Stimulated activated CD8-positive, alpha-beta memory T cell treated with anti-CD3 and anti-CD28 coated beads, Interleukin-4, amount 100 ng/mL, for 24 hours (primary cell): ENCODE measurements at places on chromosomes 12 and 14.

DNA sequence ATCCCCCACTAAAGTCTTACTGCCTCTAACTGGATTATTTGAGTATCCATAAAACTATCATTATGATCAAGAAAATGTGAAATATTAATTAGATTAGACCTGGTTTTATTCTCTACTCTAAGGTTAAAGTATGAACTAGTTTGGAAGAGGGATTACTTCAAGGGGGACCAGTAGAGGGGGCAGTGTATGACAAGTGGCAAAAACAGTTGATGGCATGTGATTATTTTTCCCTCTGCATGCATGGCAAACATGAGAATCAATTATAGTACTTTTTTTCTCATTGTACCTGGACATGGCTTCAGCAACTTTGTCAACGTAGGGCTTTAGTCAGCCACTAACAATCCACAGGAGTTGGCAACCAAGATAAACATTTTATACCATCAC, 145.0 kb upstream of the SLC38A2 start:
- DNase-seq: no peak

DNA sequence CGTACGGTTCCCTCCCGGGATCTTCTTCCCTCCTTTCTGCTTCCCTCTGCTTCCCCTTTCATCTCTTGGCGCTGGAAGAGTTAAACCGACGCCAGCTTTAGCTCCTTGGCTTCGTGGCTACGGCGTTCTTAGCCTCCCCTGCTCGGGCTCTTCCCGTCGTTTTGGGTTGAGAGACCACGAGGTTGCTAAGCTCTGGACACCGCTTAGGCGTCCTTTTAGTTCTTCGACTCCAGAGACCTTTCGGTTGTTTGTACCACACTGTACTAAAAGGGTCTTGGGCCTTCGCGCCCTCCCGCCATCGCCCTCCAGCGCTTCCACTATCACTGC, 545 bp downstream of the CPSF2 start:
- no peak for DNase-seq

GRCh38 chr12:41944216-41944615, 200.5 kb downstream of the GXYLT1 start:
- DNase-seq: no peak

GRCh38 chr12:59382282-59383078, 213.3 kb upstream of the SLC16A7 start:
- no peak for DNase-seq

- no peak for DNase-seq
These were observed 7.7 kb downstream of the TNFAIP2 start for GRCh38 chr14:103130965-103131364.

DNA sequence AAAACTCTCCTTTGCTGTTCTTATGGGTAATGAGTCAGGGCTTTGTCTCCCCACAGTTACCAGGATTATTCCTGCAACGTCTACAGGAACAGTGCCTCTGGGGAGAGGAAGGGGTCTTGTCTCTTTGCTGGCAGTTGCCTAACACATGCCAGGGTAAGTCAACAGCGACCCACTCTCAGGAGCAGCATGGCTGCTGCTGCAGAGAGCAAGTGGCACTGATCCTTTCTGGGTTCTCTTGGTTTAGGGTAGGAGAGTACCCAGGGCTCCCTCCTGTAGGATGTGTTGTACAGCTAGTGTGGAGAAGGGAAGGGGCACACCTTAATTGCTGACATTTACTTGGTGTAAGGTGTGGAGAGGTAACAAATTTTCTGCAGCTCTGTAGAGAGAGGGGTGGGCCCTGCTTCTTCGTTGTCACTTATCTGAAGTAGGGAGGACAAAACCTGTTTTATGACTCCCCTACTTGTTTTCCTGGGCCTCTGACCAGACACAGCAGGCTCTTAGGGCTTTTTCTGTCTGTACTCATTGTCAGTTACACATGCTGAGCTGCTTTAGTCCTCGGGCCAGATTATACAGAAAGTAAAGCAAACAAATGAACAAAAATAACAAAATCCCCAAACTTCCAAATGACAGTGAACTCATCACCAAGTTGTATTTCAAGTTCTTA, 168.2 kb downstream of the ACSS3 start:
- no peak for DNase-seq

GRCh38 chr12:124466216-124467128, 100.9 kb downstream of the NCOR2 start:
- peak; percentile 78 for DNase-seq

DNA sequence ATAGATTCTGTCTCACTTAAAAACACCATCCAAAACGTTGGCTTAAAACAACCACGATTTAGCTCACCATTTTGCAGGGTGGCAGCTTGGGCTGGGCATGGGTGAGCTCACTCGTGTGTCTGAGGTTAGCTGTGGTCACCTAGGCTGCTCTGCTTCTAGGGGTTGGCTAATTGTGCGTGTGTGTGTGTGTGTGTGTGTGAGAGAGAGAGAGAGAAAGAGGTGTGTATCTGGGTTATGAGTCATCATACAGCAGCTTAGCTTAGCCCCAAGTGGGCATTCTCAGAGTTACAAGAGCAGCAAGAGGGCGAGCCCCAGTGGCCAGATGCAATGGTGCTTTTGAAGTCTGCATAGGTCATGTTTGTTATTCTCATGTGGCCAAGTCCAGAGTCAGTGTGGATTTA, 6.0 kb downstream of the FBXW8 start:
- peak; percentile 33 for DNase-seq

DNA sequence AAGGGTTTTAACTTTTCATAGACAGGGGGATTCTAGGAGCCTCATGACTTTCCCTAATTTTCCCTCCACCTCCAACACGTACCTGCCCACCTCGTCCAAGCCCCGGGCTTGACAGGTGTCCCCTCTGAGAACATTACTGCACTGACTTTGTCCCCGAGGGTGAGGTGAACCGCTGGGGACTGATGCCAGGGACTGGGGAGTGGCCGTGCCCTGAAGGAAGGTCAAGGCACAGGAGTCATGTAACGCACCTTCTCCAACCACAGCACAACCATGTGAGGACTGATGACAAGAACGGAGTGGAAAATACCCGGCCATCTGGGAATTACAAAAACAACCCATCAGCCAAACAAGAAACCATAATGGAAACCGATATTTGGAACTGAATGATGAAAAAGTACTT, 214.7 kb upstream of the C14orf180 start:
- no peak for DNase-seq

DNA sequence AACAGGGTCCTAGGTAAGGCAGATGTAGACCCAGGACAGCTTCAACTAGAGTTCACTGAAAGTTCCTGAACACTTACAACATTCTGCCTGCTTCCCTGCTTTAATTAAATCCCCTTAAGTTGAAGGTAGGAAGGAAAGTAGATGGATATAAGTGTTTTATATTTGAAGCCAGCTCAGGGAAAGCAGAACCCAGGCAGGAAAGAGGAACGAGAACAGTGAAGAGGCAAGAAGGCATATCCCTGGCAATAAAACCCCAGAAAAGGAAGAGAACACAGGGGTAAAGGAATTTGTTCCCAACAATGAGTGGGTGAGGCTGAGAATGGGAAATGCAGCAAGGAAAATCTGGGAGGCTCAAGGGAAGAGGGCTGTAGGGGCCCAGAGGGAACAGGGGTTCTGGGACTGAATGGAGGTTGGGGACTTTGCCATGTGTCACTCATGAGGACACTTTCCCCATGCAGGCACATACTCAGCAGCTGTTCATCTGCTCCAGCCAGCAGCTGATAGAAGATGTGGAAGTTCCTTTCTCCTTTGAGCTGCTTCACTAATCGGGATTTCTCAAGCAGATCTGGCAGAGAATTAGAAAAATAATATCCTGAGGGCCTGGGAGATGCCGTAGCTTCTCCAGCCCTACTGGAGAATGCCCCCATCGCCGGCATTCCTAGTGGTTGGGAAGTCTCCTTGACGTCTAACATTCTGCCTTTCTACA, 3.7 kb downstream of the MYO1A start:
- DNase-seq: no peak

DNA sequence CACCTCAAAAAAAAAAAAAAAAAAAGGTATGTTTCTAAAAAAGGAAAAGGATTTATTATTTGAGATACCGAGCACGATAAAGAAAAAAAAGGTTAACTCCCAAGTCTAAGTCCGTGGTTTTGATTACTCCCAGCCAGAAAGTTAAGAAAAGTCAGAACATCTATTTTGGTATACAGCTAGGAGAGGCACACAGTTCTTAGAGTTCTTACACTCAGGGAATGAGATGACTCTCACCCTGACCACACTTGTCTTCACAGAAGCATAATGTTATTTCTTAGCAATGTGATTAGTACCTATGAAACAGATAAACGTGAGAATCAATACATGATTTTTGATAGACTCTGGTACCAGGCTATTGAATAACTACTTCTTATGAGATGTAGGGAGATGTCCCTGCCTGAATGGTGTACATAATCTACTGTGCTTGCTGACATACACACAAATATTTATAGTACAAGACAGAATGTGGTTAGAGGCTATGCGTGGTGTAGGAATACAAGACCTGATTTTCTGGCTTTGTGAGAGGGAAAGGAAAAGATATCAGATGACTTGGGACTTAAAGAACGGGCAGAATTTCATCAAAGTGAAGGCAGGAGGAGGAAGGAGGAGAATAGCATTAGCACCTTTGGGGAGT, 31.6 kb downstream of the LIMA1 start:
- no peak for DNase-seq

DNA sequence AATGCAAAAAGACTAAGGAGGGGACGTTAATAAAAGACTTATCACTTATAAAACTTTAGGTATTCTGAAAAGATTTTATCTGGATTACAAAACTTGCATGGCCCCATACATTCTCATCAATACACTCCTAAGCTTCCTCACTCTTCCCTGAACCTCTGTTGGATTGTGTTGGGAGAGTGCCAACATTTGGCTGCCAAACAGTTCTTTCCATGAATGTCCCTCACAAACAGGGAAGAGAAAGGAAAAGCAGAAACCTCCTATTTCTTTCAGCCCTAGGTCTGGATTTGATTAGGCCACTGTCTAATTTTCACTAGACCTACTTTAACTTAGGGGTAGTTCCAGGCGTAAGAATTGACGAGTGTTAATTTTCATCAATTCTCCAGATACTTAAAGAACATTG, 11.7 kb downstream of the PTHLH start:
- DNase-seq: no peak

- no peak for DNase-seq
These were observed 6.5 kb downstream of the NOC4L start for GRCh38 chr12:132150780-132151144.

- DNase-seq: no peak
These were observed 3.4 kb downstream of the SLC6A12 start for GRCh38 chr12:210277-211141.

GRCh38 chr12:105761075-105761474, 377.7 kb downstream of the NUAK1 start:
- no peak for DNase-seq

GRCh38 chr14:34502001-34502400, 37.5 kb downstream of the EAPP start:
- DNase-seq: no peak

DNA sequence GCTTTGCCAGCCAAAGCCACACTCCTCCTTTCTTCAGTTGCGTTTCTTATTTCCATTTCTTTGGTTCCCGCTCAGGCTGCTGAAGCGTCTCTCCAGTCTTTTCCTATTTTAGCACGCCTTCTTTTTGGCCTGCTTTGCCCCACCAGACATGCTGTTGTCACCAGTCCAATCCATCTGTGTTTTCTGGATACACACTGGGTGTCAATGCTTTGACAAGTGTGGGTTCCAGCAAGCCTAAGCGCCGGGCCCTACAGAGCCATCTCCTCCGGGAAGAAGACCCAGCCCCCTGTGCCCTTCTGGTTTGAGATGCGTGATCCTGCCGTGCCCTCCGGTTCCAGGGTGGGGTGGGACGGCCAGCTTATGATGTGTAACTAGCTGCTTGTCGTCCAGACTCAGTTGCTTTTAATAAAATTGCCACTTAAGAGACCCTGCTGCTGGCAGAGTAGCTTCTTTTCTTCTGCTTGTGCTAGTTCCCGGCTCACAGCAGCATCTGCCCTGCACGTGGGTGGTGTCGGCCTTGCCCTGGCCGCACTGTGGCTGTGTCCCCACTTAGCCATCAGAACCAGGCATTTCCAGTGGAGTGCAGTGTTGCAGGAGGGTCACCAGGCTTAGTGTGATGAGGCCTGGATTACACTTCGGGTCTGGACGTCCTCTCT, 29.7 kb downstream of the EML1 start:
- no peak for DNase-seq

GRCh38 chr12:105861227-105861626, 277.5 kb downstream of the NUAK1 start:
- no peak for DNase-seq

- DNase-seq: no peak
These were observed 104.3 kb upstream of the FKBP4 start for GRCh38 chr12:2690348-2691005.

DNA sequence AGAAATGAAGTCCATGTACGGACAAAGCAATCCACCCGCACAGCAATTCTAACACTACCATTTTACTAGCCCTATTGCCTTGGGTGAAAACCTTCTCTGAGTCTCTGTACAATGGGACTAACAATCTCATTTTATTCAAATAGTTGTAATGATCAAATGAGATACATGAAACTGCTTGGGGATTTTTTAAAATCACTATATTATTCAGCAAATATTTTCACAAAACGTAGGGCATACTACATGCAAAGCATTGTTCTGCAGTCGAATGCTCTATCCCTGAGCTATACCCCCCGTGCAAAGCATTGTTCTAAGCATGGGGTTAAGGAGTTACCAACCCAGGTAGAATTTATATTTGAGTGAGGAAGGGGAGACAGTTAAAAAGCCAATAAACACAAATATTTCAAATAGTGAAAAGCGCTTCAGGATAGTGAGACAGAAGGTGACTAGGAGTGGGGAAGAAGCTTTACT, 554 bp upstream of the ATF7 start:
- DNase-seq: no peak

- no peak for DNase-seq
These were observed 87.6 kb upstream of the HIF1A start for GRCh38 chr14:61607570-61608244.

DNA sequence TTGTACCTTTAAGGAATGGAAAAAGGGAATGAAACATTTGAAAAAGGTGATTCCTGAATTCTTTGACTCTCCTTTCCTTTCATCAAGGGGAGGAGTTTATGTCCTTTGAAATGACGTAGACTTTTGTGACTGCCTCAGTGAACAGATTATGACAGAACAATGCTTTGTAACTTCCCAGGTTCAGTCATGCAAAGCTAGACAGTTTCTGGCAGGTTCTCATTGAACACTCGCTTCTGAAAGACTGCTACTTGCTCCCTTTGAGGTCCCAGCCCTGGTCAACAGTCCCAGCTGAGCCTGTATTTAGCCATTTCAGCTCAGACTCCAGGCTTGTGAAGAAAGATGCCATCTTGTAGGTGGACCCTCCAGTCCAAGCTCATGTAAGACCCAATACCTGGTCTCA, 1178.9 kb downstream of the BCL11B start:
- no peak for DNase-seq

GRCh38 chr12:90028635-90029051, 320.0 kb upstream of the ATP2B1 start:
- DNase-seq: no peak

GRCh38 chr12:29067430-29067829, 81.6 kb upstream of the FAR2 start:
- DNase-seq: no peak

DNA sequence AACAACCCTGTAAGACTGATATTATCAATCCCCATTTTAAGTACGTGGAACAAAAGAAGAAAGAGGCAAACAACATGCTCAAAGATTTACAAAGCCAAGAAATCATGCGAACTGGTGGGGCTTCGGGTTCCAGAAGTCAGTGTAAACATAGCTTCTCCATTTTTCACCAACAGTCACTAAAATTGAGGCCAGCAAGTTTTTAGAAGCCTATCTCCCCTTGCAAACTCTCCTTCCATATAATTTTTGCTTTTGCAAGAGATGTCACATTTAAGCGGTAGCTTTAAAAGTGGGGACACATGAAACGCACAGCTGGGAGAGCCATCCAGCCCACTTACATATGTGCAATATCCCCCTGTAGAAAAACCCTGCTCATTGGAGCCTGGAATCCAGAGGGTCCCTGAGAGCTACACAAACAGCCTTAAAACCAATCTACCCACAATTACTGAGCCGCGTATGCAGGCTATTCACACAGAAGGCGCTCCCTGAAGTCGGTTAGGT, 797 bp downstream of the SLC11A2 start:
- no peak for DNase-seq
